Spinal cord (tissue), 10 donors: ENCODE measurements at places on chromosomes 13 and 19. TPM values are rescaled to one million over a fixed set of nuclear protein-coding genes. Genes with fewer than 3 reads are reported as not detected.

KLF1 gene
- polyA plus RNA-seq = 0.42 TPM

TMEM221 gene
- 4.2 TPM for polyA plus RNA-seq

C19orf81 gene
- polyA plus RNA-seq = 6.2 TPM

NDUFB7 gene
- polyA plus RNA-seq = 160 TPM

PTPRS gene
- polyA plus RNA-seq = 151 TPM
